ENCODE measurements at places on chromosomes 4 and X.

DNA sequence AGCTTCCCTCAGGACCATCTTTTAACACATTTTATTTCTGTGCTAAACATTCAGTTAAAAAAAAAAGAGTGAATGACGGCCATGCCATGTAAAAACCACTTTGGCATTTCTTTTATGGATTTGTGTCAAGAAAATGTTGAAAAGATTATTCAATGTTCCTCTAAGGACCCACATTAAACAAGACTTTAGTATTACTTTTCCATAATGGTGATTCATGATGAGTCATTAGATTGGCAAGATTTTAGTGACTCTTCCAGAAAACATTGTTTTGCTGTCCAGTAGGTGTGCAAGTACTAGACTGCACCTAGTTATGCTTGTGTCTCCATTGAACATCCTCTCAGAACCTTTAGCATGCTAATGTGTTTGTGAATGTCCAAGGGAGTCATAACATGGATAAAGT, 748.6 kb downstream of the STPG2 start:
- DNase-seq, result no peak

- no peak for DNase-seq
Observed at GRCh38 chrX:13009273-13009672, 34.4 kb downstream of the TMSB4X start.

DNA sequence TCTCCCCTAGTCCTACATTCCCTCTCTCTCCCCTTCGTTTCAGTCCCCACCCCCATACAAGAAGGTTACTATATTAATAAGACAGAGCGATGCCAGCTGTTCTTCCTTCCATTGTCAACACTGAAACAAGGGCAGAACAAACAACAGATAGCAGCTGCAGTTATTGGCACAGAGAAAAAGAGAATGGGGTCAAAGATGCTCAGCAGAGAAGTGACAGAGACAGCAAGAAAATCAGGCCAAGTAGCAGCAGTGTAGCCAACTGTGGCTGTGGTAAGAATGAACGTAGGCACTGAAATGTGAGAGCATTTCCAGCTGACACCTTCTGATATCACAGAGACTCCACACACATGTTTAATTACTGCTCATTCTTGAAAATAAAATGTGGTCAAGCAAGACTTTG, 641.8 kb downstream of the FSTL5 start:
- DNase-seq, result no peak

GRCh38 chrX:69065451-69065850, 99.8 kb downstream of the PJA1 start:
- DNase-seq, result no peak

GRCh38 chr4:56626420-56626819, 54.7 kb downstream of the HOPX start:
- no peak for DNase-seq

- no peak for DNase-seq
Observed at GRCh38 chr4:101066626-101067170, 280.6 kb downstream of the PPP3CA start.

DNA sequence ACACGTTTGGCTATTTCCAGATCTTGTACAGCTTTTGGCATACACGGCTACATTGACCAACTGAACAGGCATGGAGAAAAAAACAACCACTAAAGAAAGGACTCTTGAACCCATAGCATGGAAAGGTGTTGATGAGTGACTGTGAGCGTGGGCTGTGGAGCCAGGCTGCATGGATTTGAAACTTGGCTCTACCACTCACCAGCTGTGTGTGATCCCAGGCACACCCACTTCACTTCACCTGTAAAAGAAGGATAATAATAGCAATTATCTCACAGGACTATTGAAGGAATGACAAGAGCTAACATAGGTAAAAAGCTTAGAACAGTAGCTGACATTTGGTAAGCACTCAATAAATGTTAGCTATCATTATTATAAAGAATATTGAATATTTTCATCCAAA, 301.7 kb upstream of the CPEB2 start:
- DNase-seq, result no peak

- DNase-seq, result no peak
Observed at GRCh38 chr4:168433571-168433970, 46.7 kb downstream of the DDX60L start.

DNA sequence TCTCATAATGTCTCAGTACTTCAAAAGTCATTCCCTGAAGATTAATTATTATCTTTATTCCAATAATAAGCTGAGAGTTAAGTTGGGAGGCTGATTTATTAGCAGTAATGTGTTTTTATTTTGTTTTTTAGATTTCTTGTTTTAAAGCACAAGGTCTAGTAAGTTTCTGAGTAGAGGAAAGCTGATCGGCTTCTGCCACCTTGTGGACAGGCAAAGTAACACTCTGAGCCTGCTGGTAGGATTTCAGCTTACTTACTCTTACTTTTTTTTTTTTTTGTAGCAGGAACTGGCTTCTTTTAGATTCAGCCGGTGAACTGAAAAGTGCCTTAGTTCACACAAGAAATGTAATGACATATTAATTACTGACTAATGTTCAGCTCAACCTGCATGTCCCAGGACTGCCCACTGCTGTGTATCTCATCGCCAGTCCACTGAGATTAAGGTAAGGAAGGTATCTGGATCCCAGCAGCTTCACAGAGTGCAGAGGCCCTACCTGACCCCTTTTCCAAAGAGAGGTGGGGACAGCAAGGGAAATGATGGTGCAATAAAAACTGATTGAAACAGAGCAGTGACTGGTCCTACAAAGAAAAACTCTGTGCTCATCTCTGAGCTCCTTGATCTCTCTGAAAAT, 126.5 kb downstream of the ADGRA3 start:
- DNase-seq, result no peak

DNA sequence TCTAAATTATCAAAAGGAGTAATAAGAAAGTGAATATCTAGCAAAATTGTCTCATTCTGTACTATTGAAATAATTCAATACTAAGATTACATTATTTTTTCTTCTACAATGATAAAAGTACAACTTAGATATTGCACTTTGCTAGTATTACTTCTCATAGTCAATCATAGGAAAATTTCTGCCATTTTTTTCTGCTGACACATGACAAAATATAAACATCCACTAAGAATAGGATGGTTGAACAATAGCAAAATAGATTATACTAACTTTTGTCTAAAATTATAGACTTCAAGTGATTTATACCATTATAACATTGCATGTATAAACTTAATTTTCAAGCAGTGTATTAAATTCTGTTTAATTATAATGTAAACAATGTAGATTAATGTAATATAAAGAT, 540.2 kb downstream of the PDHA2 start:
- no peak for DNase-seq

DNA sequence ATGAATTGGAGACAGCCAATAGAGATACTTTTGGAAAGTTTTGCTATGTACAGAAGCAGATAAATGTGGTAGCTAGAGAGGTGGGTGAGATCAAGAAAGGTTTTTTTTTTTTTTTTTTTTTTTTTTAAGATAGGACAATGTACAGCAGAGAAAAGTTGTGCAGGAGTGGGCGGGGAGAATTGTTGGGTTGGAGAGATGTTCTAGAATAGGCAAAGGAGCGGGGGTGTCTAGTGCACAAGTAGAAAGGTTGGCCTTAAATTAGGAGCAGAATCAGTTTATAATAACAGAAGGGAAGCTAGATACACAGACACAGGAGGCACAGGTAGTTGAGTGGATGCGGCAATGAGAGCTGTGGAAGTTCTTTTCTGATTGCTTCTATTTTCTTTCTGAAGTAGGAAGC, 66.2 kb upstream of the PGK1 start:
- DNase-seq, result no peak

GRCh38 chrX:68498044-68498507, 775 bp upstream of the YIPF6 start:
- DNase-seq, result no peak

GRCh38 chr4:164169591-164169990, 584.3 kb upstream of the SMIM31 start:
- DNase-seq, result no peak

DNA sequence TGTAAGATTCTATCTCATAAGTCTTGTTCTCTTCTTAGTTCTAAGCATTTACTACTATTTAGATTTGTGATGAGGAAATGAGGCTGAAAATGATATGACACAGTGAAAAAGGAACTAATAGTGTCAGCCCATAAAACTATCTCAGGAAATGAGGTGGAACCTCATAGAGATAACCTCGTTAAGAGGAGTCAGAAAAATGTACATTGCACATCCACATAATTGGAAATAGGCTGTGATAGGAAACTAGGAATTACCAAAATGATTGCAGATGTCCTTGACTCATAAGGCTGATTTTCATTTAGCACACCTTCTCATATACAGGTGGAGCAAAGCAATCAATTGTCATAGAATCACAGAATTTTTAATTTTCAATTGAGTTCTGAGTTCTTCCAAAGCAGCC, 26.8 kb downstream of the ANXA10 start:
- no peak for DNase-seq

- no peak for DNase-seq
Observed at GRCh38 chr4:1216076-1216614, 32.8 kb downstream of the CTBP1 start.

DNA sequence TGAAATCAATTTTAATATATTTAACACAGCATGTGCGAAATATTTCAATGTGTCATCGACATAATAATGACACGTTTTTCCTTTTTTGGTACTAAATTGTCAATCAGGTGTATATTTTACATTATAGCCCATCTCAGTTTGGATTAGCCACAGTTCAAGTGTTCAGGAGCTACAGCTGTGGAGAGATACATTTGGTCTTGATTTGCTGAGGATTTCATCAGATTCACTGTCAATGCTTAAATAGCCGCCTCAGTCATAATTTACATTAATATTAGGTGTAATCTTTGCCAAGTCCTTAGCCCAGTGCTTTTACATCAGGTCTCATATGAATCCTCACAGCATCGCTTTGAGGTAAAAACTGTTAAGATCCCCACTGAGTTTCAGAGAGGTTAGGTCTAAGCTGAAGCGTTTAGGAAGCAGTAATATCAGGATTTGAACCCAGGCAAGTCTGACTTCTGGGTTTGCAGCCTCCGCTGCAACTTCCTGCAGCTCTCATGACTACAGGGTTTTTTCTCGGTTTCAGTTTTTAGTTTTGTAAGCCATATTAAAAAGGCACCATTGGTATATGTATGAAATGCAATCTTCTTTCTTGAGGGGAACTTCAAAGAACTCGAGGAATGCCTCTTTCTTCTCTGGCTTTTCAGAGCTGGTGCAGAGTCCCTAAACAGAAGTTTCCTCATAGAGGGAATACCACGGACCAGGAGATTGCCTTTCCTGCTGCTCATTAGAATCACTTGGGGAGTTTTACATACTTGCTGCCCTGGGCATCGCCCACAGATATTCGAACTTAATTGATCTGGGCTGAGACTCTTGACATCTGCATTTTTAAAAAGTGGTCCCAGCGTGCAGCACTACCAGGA, 6.4 kb downstream of the MTM1 start:
- DNase-seq, result no peak

- no peak for DNase-seq
Observed at GRCh38 chr4:89837993-89838390, 1.0 kb upstream of the SNCA start.

- no peak for DNase-seq
Observed at GRCh38 chr4:173039617-173040577, 128.7 kb upstream of the GALNT7 start.

DNA sequence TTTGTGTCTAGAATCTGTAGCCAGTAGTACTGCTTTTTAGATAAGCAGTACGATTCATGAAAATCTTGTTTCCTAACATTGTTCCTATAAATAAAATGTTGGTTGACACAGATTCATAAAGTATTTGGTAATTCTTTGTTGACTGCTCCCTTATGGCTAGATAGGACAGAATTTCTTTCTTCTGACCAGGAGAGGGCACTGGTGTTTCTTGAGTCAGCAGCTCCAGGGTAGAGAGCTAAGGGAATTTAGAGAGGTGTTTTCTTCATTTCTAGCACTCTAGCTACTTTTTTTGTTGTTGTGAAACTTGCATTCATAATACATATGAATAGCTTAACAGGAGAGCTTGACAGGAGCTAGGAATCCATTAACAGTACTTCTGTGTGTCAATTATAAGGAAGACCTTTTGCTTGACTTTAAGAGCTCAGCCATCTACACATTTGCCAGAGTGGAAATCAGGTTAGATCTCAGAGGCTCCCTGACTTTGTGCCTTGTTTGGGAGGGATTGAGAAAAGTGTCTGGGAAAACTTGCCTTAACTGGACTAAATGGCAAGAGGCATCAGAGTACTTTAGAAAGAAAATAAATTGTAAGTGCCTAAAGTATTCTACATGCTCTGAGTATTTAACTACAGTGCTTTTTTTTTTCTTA, 756.1 kb downstream of the SH3BGRL start:
- DNase-seq, result no peak

DNA sequence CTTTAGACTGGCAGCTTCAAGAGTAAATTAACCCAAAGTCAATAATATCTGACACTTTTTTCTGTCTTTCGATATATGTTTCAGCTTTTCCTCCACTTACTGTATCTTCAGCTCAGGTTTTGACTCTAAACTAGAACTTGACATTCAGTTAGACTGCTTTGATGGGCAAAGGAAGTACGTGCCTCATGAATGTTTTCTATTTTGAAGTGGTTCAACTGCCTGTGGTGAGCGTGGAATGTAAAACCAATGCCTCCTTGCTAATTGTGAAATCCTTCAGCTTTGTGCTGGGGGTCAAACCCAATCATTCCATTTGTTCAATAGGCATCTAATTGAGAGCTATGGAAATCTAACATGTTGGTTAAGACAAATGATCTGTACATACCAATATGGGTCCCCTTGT, 857.0 kb upstream of the HTR2C start:
- no peak for DNase-seq

- no peak for DNase-seq
Observed at GRCh38 chr4:11218692-11219091, 210.0 kb downstream of the HS3ST1 start.

GRCh38 chr4:73929278-73929677, 52.5 kb downstream of the PF4 start:
- no peak for DNase-seq

DNA sequence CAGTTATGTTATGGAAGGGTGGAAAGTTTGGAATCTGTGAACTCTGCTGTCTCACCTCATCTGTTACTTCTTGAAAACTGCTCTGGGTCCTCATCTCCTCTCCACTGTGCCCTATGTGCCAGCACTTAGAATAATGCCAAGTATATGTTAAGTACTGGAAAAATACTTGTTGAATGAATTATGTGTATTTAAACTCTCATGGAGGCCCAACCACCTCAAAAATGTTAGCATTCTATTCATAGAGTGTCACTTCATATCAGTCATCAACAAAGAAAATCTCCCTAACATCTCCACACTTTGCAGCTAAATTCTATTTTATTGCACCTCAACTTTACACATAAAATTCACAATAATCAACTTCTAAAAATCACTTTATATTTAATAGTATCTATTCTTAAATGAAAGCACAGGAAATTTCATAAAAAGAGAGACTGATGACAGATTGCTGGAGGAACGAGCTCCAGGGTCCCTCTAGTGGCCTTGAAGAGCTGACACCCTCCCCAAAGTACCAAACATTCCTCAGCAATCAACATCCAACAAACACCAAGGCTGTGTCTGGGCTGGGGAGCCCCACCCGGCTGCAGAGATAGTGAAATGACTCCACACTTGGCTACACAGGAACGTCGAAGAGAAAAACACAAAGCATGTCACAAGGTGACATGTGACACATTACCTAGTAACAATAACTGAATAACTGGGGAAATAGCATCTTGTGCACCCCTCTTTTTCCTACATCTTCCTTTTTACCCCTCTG, 45.8 kb downstream of the SLC39A8 start:
- no peak for DNase-seq

GRCh38 chr4:40825014-40825838, 75.5 kb downstream of the NSUN7 start:
- DNase-seq, result no peak
